ENCODE measurements at places on chromosomes 6 and 20.

DNA sequence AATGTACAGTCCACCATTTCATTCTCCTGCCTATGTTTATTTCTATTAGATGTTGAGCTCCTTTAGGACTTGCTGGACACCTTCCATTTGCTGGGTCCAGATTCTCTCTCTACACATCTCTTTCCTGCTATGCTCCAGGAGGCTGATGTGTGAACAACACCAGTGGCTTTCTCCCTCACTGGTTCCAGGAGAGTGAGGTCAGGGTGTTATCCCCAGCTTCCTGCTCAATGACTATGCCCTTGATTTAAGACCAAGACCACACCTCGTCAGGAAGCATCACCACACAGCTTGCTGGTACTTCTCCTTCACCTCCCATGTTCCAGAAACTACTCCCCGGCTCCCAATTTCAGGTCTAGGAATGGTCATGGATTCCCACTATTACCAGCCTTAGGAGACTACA, 31.3 kb upstream of the E2F3 start:
- DNase-seq: no peak

DNA sequence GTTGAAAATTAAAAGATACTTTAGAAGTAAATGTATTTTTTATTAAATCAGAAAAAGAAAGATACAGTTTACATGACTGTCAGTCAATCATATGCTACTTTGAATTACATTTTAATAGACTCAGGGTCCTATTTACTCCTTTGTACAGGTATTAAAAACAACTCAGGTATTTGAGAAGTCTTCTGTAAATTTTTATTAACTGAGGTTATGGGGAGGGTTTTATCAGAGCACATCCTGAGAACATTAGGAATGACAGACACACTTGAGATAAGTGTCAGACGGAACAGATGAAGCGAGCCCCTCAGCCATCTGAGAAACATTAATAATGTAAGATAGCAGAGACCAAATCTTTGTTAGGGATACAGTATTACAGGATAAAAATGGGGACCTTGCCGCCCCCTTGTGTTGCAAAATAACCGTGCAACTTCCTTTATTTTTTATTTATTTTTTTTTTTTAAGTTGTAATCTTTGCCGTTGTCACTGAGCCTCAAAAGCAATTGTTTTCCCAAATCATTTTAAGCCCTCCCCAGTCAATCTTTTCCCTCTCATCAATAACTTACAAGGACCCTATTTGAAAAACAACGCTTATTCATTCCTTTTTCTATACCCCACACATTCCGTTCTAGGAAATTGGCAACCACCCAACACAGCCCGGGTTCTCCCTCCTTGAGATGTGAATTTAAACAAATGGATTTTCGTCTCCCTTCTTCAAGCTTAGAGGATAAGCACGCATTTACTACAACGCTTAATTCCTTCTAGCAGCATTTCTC, 126.7 kb downstream of the BCAS1 start:
- DNase-seq: no peak

DNA sequence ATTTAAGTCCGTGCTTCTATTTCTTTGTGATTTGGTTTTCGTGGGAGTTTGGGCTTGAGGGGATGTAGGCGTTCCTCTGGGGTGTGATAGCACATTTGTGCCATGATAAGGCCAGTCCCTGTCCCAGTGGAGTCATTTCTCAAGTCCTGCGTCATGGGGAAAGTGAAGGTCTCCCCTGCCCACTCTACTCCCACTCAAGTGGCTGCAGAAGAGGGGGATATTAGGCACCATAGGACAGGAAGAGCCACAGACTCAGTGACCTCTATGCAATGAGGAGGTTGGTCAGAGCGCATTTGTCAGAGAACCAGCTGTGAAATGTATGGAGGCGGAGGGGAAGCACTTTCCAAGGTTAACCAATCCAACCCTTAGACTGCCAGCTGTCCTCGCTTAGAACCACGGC, 51.9 kb upstream of the EDN1 start:
- no peak for DNase-seq

DNA sequence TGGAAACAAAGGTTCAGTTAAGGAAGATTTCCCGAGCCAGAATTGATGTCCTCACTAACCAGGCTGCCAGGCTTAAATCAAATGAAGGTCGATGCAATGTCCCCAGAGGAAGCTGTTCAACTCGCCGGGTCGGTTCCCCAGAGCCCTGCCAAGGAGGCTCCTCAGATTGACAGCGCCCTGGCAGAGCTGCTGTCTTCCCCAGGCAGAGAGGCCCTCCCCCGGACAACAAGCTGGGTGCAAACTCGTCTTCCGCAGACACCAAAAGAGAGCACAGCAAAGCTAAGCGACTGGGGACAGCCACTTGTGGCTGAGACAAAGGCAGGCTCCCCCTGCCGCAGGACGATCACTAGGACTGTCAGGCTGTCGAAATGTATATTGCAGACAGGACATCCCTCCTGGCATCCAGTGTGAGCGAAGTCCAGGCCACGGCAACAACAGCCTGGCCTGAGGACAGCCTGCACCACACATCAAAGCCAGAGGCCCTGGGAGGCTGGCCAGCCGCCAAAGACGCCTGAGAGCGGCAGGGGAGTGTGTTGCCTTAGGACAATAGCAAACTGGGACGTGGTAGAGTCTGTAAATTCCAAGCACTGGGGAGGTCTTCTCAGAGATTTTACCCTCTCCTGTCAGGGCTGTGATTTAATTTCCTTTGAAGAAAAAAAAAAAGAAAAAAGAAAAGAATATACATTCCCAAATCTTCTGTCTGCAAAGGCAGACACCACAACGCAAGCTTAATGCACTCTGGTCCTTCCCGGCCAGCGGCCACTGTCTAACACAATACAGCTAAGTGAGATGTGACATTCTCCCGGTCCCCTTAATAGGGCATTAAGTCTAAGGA, 99.1 kb downstream of the HIVEP2 start:
- no peak for DNase-seq

GRCh38 chr20:60326821-60327220, 368.6 kb downstream of the CDH26 start:
- DNase-seq: no peak

GRCh38 chr20:11686195-11686594, 231.5 kb upstream of the BTBD3 start:
- no peak for DNase-seq

DNA sequence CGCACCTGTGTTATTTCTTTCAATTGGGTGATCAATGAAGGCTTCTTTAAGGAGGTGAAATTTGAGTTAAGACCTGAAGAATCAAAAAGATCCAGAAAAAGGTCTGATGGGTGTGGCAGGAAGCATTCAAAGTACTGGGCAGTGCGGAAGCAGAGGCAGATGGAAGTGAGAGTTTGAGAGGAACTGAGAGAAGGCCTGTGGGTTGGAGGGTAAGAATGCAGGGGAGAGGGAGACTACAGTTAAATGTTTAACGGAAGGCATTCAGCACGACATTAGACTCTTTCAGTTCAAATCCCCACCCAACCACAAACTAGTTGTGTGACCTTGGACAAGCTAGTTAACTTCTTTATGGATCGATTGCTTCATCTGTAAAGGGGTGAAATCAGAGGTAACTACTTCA, 50.5 kb upstream of the GCM1 start:
- DNase-seq: no peak

DNA sequence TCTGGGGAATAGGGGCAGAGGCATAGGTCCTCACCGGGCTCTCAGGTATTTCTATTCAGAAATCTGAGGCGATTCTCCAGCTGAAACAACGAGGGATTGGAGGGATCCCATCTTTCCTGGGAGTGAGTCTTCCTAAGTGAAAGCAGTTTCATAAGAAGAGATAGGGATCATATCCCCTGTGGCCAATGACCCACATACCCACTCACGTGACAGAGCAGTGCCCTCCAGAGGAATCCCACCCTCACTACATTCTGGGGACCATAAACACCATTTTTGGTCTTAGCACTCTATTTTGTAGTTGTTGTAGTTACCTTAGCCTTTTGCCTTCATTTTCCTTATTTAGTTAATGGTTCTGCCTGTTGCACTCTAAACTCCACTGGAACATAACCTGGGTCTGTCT, 121.1 kb downstream of the GPR63 start:
- DNase-seq: no peak

DNA sequence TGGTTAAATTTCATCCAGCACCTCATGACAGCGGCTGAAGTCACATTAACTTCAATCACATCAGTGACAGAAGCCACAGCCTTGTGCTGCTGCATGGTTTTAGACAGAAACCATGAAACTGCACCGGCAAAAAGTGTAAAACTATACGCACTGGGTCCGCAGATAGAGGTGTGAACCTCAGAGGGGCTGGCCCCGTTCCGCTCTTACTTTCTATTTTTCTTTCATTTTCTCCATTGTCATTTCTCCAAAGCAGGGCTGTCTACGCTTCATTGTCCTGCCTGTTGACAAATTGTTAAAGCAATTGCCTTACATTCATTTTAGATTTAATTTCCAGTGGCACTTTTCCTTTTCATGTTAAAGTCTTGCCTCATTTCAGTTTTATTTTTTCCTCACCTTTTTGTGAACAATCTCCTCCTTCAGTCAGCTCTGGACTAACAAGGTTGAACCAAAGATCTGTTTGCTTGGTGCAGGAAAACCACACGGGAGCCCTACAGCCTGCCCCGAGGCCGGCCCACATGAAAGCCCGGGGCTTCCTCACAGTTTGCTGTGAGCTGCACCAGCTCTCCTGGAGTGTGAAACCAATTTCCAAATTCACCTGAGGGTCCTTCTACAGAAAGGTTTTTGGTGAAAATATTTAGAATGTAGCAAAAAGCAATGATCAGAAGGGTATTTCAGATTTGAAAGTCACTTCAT, 63.7 kb downstream of the PRR18 start:
- no peak for DNase-seq

- no peak for DNase-seq
These were observed 14.2 kb downstream of the KCNK5 start for GRCh38 chr6:39214846-39215639.

DNA sequence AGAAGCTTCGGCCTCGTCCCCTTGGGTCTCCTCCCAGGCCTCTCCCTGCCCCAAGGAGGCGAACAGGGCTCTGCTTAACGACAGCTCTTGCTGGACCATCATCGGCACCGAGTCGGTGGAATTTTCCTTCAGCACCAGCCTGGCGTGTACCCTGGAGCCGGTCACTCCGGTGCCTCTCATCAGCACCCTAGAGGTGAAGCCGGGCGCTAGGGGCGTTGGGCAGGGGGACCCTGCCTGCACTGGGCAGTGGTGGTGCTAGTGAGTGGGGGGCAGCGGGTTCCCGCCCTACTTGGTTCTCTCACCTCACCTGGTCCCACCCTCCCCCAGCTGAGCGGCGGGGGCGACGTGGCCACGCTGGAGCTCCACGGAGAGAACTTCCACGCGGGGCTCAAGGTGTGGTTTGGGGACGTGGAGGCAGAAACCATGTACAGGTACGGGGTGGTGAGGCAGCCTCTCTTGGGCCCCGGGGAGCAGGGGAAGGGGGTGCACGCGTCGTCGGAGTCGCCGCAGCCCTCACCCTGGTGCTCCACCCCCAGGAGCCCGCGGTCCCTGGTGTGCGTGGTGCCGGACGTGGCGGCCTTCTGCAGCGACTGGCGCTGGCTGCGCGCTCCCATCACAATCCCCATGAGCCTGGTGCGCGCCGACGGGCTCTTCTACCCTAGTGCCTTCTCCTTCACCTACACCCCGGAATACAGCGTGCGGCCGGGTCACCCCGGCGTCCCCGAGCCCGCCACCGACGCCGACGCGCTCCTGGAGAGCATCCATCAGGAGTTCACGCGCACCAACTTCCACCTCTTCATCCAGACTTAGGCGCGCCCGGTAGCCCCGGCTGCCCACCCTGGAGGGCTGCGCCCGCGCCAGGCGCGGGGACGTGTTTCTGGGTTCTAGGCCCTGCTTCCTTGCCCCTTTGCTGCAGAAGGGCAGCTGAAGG, 8.3 kb upstream of the MATN4 start:
- DNase-seq: no peak

GRCh38 chr20:3646067-3646440, 17.1 kb downstream of the GFRA4 start:
- DNase-seq: no peak

DNA sequence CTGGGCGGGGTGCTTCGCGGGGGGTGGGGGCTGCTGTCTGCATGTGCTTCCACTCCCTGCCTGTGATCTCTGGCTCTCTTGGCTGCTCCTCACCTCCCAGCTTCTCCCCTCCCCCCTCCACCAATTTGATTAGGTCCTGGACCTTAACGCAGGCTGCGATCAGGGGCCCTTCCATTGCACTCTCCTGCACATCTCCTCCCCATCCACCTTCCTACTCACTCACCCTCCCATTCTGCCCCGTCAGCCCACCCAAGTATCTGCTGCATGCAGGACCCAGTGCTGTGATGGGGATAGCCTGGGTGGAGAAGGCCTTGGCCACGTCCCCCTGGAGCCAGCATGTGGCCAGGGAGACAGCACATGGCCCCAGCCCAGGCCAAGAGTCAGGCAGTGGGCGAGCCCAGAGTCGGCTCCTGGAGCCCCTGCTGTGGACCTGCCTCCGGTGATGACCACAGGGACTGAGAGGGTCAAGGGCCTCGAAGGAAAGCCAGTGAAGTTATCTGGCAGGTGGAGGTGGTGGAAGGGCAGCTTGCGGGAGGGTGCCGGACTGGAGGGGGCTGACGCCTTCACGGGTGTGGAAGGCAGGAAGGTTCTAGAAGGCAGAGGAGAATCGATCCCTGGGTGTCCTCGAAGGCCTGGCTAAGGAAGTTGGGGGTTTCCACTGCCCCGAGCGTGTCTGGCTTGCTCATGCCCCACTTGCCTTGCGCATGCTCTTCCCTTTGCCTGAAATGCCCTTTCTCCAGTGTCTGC, 40.7 kb downstream of the SRC start:
- no peak for DNase-seq

DNA sequence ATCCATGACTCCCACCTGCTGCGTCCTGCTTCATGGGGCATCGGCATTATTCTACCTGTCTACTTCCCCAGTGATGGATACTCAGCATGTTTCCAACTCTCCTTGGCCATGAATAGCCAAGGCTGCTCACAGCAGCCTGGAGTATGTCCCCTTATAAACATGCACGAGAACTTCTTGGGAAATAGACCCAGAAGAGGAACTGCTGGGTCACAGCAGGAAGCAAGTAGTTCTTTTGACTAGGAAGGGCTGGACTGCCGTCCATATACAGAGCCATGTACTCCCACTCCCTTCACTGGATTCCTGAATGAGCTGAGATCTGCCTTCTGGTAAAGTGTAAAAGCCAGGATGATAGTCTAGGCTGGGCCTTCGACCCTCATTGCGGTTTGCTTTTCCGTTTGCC, 106.3 kb upstream of the KCNK16 start:
- DNase-seq: no peak

DNA sequence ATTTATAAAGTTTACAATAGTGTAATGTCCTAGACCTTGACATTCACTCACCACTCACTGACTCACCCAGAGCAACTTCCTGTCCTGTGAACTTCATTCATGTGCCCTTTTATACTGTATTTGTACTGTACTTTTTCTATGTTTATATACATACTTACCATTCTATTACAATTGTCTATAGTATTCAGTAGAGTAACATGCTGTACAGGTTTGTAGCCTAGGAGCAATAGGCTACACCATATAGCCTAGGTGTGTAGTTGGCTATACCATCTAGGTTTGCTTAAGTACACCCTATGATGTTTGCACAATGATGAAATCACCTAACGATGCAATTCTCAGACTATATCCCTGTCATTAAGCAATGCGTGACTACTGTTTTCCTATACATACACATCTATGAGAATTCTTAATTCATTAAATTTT, 17.5 kb downstream of the EDEM2 start:
- no peak for DNase-seq
